Stimulated activated CD4-positive, alpha-beta T cell treated with anti-CD3 and anti-CD28 coated beads, Interleukin-15, amount 100 ng/mL, for 48 hours (primary cell): ENCODE measurements at places on chromosomes 5 and 9.

GRCh38 chr5:142698447-142699183, 12.7 kb upstream of the FGF1 start:
- DNase-seq = no peak

- DNase-seq = no peak
These were observed 48.7 kb downstream of the ANKDD1B start for GRCh38 chr5:75659791-75660450.

- no peak for DNase-seq
These were observed 482.9 kb downstream of the IRX1 start for GRCh38 chr5:4078544-4078943.

- DNase-seq = no peak
These were observed 48.3 kb upstream of the RNF130 start for GRCh38 chr5:180119903-180120236.

GRCh38 chr9:121317737-121318630, 50.0 kb downstream of the GSN start:
- DNase-seq = no peak

DNA sequence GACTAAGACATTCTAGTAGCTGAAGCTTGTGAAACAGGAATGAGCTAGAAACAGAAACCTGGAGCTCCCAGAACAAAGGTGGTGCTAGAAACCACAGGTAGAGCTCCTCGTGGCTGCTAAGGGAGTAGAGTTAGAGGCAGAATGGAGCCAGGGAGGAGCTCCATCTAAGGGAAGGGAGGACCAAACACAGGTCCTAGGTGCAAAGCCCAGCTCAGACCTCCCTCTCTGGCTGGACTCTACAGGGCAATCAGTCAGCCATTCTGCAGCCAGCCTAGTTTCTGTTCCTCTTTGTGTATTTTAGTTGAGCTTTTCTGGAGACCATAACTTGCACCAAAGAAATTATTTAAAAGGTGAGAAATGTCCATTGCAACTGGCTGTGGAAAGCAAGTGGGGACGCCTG, 70.4 kb downstream of the CRB2 start:
- no peak for DNase-seq
